ENCODE measurements at places on chromosomes 2 and 18.

DNA sequence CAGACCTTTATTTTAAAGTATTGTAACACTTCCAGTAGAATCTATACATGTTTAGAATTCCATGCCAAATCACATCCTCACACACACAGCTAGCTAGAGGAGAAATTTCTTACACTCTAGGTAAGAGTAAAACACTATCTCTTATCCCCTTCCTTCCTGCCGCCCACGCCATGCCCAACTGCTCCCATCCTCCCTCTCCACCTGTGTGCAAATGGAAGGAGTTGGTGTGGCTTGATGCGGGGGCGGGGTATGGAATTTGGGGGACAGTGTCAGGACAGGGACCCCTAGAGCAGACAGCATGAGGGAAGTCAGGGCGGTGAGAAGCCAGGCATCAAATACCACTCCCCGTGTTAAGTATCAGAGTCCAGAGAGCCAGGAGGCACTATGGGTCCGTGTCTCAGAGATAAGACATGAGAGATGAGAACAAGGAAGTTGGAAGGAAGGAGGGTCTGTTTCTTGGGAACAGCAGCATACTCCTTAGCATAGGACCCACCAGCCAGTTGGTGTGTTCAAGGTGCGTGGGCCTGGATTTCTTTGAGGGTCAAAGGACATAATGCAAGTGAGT is 48.6 kb upstream of the NOSTRIN start:
- DNase-seq = no peak

DNA sequence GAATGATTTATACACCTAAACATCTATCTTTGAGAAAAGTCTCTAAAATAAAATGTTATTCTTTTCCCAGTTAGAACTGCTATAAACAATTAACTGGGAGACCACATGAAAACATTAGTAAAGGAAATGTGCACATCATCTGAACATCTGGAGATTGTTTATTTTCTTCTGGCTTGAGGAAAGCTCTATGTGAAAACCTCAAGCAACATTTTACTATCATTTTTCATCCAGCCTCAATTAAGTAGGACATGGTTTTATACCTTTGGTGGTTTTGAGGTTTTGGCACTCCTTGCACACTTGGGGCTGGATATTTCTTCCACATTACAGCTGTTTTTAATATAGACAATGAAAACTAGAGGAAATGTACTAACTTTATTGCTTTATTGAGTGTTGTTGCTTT is 609.5 kb upstream of the SLC8A1 start:
- DNase-seq = no peak

GRCh38 chr2:68434981-68435380 is 32.1 kb downstream of the FBXO48 start:
- no peak for DNase-seq

DNA sequence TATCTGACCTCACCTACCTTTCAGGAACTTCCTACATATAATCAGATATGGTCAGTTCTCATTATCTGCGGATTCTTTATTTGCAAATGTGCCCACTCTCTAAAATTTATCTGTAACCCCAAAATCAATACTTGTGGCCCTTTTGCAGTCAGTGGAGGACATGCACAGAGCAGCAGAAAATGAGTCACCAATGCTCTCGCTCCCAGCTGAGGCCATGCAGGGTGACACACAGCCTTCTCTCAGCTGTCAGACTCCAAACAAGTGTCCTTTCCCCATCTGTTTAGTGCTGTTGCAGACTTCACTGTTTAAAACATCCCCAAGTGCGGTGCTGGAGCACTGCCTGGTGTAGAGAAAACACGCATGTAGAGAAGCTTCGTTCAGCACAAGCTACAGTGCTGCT is 171.9 kb upstream of the SALL3 start:
- no peak for DNase-seq

DNA sequence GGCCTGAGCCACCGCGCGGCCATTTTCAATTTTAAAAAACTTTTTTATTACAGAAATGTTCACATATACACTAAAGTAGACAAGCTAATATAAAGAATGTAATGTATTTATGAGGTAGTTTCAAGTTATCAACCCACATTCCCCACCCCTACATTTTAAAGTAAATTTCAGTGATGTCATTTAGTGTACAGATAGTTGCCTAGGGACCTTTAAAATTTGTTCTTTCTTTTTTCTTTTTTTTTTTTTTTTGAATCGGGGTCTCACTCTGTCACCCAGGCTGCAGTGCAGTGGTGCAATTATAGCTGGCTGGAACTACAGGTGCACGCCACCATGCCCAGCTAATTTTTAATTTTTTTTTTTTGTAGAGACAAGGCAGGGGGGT is 2.6 kb upstream of the LIMS1 start:
- no peak for DNase-seq

GRCh38 chr2:11669454-11670291 is at the start of gene NTSR2:
Gene NTSR2, minus strand, starts transcription at chr2:11670195. Its CDS starts 66 bp downstream, at chr2:11670129.
- no peak for DNase-seq

DNA sequence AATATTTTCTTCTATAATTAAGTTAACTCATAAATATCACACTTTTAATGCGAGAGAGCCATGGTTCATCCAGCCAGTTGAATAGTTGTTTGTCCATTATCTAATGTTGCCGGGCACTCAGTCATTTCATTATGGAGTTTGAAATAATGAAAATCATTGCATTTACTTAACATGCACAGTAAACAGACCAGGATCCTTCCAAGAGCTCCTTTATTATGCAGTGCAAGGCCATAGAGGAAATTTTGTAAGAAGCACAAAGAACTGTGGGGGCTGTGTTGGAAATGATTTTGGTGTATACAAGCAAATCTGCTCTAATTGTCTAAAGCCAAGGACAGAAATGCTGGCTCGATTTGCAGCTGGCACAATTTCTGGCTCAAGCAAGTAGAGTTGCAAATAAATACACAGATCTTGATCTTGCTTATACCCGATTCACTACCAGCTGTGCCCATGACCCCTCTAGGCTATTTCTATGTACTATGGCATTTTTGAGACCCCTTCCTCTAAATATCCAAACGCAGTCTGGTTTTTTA is 400.3 kb upstream of the HNRNPA3 start:
- no peak for DNase-seq

- no peak for DNase-seq
These were observed 54.4 kb downstream of the ZBTB7C start for GRCh38 chr18:48354746-48355260.

DNA sequence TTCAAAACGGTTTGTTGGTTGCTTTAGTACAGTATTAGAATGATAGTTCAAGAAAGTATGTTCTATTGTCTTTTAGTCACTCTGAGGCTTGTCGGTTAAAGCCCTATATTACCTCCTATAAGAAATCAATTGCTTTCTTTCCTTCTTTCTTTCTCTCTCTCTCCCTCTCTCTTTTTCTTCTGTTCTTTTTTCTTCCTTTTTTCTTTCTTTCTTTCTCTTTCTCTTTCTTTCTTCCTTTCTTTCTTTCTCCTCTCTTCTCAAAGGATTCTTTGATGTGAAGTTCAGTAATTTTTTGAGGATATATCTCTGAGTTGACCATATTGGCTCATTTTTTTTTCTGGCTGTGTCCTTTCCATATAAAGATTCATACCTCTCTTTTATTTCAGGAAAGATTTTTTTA is 249.4 kb downstream of the SRBD1 start:
- no peak for DNase-seq

- DNase-seq = no peak
These were observed 67.3 kb downstream of the CRACDL start for GRCh38 chr2:98868548-98869271.

DNA sequence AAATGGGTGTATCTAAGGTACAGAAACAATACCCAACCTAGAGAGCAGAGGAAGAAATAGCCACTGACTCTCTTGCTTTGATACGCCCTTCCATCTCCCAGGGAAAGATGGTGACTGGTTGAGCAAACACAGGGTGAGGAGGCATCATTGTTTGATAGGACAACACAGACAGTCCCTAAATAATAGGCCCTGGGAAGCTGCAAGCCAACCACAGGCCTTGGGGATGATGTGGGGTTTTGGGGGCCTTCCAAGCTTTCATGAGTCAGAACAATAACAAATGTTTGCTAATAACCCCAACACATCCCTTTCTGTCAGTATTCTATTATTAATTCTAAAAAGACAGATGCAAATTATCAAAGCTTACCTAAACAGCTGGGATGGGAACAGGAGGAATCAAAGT is 9.8 kb downstream of the LGALSL start:
- no peak for DNase-seq

GRCh38 chr2:71609029-71609428 is 155.7 kb downstream of the DYSF start:
- DNase-seq = no peak

GRCh38 chr2:12769492-12770105 is 52.9 kb downstream of the TRIB2 start:
- no peak for DNase-seq

DNA sequence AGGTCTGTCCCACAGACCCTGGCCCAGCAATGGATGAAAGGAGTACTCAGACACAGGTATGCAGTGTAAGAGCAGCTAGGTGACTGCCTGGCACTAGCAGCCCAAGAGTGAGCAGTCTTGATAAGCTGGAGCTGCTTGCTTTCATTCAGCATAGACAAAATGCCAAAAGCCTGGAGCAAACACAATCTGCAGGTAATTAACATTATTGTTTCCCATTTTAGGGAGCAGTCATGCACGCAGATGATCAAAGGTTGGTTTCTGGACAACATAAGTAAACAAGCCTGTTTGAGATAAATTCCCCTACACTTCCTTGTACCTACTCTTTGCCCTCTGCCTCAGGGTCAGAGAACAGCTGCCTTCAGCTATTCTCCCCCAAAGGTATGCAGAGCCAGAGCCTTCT is 73.7 kb upstream of the MSTN start:
- DNase-seq = no peak

DNA sequence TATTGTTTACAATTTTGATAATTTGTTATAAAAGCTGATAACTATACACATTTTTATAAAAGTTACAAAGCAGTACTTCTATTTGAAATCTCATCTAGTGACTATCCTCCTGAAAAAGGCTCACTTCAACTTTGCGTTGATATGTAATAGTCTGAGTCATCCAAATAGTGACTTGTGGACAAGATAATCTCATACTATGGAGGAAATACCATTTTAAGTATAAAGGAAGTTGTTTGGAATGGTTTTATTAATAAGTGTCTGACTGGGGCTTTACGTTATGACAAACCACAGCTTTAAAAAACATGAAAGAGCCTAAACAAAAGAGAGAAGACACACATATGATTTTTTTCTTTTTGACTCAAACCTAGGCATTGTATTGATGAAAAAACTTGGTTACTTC is 272.3 kb upstream of the COL3A1 start:
- DNase-seq = no peak

DNA sequence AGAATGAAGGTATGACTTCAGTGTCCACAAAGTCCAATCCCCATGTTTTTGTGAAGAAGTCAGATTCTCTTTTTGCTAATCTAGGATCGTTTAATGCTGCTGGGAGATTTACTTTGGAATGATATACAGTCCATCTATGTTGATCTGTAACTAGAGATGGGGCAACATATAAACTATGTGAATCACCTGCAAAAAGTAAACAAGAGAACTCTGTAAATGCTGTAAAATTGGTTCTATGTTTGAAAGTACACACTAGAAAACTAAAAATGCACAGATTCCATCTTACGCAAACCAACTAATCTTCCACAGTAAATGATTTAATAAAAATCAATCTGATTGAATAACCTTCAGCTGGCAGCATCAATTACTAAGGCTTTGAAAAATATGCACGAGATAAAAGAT is 37.5 kb downstream of the VPS54 start:
- DNase-seq = no peak

GRCh38 chr18:55250768-55251173 is 291.5 kb upstream of the CCDC68 start:
- no peak for DNase-seq

GRCh38 chr2:47174733-47175361 is 19.7 kb upstream of the STPG4 start:
- DNase-seq = no peak

- no peak for DNase-seq
These were observed 16.8 kb upstream of the MAT2A start for GRCh38 chr2:85522090-85522647.

DNA sequence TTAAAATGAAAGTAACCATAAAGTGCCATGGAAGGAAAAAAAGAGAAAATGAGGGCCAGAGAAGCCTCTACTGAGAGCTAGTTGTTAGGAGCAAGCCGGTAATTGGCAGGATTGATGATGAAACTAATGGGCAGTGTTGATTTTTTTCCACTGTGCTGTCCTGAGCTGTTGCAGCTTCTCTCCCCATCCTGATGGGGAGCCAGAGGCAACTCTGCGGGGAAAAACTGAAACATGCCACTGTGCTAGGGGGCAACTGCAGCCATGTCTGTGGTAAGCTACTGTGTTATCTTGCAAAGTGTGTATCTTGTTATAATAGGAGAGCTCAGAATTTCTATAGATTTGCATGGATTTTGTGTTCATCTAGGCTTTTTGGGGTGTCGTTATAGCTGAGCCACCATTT is 487.9 kb downstream of the STK39 start:
- DNase-seq = no peak

GRCh38 chr2:25255745-25256487 is 85.8 kb downstream of the DNMT3A start:
- DNase-seq = no peak

GRCh38 chr2:888211-888801 is 62.3 kb upstream of the SNTG2 start:
- DNase-seq = no peak

- DNase-seq = no peak
These were observed 48.6 kb downstream of the EML6 start for GRCh38 chr2:54772110-54772509.

All from NCI-H187 treated with DMSO at 0.1 percent for 48 hours (cell line).